Lung microvascular endothelial cell (primary cell): ENCODE measurements at places on chromosomes 2 and 18.
A peak's percentile ranks its signal among the peaks of the same experiment; 100 is the strongest.

- DNase-seq = peak; percentile 85
Measured at GRCh38 chr2:23384551-23385343, at the start of gene KLHL29. Gene KLHL29, plus strand, starts transcription at chr2:23385179. Its CDS starts 177,018 bp downstream, at chr2:23562197.

- no peak for DNase-seq
Measured at GRCh38 chr18:12595571-12596255, 62.2 kb downstream of the SPIRE1 start.

GRCh38 chr2:165952741-165953211 is 800 bp downstream of the TTC21B start:
- DNase-seq = peak; percentile 12

DNA sequence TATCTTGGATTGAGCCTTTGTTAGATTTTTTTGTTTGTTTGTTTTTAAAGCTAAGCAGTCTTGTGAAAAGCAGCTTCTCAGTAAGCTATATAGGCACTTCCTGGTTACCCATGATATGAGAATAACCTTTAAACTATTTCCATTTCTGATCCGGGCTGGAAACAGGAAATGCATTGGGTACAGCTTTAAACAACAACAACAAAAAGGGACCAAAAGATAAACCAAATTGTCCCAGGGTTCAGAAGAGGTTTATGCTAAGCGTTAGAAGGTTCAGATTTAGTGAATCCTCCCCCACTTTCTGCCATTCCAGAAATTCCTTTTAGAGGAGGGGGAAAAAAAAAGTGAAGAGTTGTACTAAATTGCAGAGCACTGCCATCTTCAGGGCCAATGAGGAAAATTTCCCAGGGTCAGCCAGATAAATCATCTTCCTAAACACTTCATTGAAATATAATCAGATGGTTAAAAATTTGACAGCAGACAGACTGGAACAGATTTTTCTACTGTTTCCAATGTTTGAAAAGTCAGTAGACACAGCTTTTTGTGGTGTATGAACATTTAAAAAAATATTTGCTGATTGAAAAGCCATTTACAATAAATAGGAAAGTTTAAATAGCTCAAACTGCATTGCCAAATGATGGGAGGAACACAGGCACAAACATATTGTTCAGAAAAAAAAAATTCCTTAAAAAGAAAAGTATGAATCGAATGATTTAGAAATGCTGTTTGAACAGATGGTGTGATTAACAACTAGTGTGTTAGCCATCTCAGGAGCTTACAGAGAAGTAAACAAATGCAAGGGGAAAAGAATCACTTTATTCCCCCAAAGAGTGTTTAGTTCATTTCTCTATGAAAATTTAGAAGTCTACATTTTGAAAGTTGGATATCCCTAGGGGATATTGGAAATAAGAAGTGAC is 189.9 kb upstream of the TANK start:
- peak; percentile 90 for DNase-seq

GRCh38 chr2:202114291-202114690 is 41.2 kb downstream of the KIAA2012 start:
- DNase-seq = no peak

- peak; percentile 6 for DNase-seq
Measured at GRCh38 chr2:3447789-3448317, 68.4 kb downstream of the TRAPPC12 start.

DNA sequence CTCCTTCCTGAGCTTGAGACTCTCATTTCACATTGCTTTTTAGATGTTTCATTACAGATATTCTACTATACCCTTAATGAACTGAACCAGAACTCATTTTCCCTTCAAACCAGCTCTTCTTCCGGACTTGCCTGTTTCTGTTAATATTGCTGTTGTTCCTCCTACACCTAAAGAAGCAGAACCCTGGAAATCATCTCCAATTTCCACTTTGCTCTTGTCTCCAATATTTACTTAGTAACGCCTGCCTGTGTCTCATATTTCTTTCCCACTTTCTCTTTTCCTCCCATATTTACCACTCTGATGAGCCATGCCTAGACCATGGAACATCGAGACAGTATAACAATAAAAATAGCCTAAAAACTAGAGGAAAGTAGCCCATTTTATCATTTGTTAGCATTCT is 17.9 kb upstream of the GMCL1 start:
- DNase-seq = no peak

- no peak for DNase-seq
Measured at GRCh38 chr2:101140237-101140636, 10.9 kb downstream of the TBC1D8 start.

DNA sequence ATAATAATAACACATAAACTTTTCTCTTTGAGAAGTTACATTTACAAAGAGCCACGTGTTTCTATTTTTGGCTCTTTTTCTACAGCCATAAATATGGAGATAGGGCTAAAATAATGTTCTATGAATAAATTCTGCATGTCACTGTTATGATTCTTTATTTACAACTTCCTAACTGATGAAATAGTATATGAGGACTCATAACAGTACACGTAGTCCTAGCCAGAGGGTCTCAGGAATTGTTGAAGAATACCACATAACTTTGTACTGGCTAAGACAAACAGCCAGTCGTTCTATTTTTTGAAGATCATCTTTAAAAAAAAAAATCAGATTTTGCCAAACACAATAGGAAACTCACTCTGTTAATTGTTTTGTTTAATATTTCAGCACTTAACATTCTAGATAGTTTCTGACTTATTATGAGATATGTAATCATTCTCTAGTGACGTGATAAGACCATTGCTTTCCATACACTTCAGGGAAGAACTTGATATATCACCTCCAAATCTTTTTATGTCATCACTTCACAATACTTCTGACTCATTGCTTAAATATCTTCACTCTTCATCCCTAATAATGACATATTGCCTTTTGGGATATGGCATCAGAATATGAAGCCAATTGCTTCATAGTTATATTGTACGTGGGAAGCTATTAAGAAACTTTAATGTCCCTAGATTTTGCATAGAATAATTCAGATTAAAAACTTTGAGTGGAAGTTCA is 256.1 kb downstream of the XIRP2 start:
- DNase-seq = no peak

DNA sequence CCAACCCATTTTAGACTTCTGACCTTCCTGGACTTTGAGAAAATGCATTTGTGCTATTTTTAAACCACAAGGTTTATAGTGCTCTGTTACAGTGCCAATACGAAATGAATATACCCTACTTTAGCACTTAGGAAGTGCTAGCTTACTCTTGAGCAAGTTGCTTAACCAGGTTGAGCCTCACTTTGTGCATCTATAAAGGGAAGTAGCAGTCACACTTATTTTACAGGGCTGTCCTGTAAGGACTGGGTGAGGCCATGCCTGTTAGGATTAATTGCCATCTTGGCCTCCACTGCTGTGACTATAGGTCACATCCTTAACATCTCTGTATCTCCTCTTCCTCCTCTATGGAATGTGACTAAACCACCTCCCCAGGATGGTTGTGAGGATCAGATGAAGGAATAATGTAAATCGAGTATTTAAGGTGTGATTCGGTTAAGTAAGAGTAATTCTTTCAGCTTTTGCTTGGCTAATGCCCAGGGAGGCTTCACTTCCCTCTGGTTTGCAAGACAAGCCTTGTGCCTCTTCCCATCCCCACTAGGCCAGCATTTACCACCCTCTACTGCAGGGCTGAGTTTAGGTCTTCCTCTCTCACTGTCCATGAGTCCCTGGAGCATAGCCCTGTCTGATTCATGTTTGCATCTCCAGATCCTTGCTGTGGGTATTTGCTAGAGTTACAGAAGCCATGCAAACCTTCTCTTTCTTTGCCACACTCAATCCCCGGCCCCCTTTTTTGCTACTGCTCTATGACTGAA is 341.2 kb downstream of the ZNF521 start:
- DNase-seq = no peak

DNA sequence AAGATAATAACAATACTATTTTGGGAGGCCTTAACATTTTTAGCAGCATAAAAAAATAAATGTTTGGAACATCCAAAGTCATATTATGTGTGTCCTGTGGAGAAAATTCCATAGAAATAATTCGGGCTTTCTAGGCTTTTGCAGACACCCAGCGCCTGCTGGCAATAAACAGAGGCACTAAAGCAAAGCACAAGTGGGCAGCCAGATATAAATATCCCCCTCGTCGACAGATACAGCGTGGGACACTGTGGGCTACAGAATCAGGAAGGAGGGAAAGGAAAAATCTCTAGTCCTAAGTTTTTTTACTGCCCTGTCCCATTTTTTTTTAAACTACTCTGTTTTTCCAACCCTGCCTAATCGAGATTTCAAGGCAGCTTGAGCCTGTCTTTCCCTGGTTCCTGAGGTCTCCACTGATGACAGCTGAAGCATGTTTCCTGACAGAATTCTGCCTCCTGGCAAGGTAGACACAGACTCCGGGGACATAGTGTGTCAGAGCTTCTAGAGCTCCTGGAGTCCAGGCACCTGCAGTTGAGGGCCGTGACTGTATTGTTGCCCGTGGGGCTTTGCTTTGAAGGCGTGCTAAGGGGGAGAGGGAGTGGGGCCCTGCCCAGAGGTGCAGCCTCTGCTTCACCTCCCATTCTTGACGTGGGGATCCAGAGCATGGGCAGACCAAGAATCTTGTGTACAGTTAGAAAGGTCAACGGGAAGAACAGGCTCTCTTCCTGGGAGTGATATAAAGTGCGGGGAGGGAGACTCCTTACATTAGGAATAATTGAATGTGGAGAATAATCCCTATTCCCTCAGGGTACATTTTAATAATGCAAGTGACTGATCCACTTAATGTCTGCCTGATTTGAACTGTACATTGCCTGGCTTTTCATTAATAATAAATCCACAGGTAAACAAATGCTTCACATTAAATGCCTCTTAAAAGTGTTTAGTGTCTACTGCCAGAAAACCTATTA is 232.3 kb downstream of the DCC start:
- no peak for DNase-seq

- DNase-seq = no peak
Measured at GRCh38 chr2:30974092-30974491, 164.1 kb downstream of the GALNT14 start.

- no peak for DNase-seq
Measured at GRCh38 chr2:197211881-197212342, 98.7 kb downstream of the ANKRD44 start.

- DNase-seq = peak; percentile 20
Measured at GRCh38 chr2:61707984-61708852, 145.6 kb downstream of the FAM161A start.

- peak; percentile 13 for DNase-seq
Measured at GRCh38 chr2:160911258-160911657, 249.0 kb upstream of the TANK start.

DNA sequence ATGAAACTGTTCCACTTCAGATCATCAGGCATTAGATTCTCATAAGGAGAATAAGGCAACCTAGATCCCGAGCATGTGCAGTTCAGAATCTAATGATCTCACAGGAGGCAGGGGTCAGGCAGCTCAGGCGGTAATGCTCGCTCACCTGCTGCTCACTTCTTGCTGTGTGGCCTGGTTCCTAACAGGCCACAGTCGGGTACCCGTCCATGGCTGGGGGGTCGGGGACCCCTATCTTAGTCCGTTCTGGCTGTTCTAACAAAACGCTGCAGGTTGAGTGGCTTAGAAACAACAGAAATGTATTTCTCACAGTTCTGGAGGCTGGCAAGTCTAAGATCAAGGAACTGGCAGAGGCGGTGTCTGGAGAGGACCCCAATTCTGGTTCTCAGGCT is 79.2 kb downstream of the ASB1 start:
- DNase-seq = no peak

GRCh38 chr2:169221745-169222369 is 140.5 kb downstream of the LRP2 start:
- peak; percentile 48 for DNase-seq

DNA sequence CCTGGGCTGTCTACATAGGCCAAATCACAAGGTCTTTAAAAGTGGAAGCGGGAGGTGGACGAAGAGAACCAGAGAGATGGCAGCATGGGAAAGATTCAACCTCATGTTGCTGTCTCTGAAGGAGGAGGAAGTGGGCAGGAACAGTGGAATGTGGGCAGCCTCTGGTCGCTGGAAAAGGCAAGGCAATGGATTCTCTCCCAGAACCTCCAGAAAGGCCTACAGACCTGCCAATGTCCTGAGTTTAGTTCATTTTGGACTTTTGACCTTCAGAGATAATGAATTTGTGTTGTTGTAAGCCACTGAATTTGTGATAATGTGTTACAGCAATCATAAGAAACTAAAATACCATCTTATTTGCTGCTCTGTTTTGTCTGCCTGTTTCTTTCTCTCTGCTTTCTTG is 122.5 kb downstream of the RNF152 start:
- DNase-seq = no peak

DNA sequence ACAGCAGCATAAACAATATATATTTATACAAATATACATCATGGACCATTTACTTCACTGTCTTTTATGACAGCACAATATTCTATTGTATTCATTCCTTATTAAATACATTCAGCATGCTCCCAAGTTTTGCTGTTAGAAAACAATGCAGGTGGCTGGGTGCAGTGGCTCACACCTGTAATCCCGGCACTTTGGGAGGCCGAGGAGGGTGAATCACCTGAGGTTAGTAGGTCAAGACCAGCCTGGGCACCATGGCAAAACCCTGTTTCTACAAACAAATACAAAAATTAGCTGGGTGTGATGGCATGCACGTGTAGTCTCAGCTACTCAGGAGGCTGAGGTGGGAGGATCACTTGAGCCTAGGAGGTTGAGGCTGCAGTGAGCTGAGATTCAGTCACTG is 39.0 kb downstream of the NPC1 start:
- no peak for DNase-seq

DNA sequence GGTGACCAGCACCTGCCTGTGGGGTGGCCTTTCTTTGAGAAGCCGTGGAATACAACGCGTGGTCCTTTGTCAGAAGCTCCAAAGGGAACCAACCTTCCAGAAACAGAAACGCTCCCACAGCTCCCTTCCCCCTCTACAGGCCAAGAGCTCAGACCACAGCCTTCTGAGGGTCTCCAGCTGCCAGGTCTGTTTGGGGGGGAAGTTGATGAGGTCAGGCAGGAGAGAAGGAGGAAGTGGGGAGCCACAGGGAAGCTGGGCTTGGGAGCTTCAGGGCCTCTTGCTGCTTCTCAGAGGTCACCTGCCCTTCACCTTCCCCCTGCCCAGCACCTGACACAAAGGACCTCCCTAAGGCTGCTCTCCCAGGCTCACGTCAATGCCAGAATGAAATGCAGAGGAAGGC is 287.7 kb upstream of the ID2 start:
- no peak for DNase-seq

GRCh38 chr18:21439431-21439846 is 161.1 kb downstream of the ESCO1 start:
- no peak for DNase-seq

- DNase-seq = no peak
Measured at GRCh38 chr2:233532971-233533370, 33.6 kb downstream of the USP40 start.

DNA sequence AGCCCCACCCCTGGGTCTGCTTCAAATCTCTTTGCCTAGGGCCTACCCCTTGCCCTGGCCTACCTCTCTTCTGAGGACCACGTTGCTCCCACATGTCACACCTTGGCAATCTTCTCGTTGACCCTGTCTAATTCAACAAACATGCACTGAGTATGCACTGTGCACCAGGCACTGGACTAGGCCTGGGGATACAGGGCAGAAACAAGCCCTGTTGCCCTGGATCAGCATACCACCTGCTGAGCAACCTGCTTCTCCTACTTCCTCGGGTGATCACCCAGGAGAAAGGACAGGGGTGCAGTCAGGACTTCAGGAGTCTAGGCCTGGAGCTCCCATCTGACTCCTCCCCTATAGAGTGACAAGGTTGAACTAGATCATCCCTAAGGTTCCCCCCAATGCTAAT is 9.7 kb downstream of the WNT10A start:
- no peak for DNase-seq
